ENCODE measurements at places on chromosomes 1 and 21. TPM values are rescaled to one million over a fixed set of nuclear protein-coding genes. Genes with fewer than 3 reads are reported as not detected.

The KRTAP21-2 gene
- not detected for polyA plus RNA-seq

GRCh38 chr1:207857447-207857846 is 53.5 kb downstream of the CD34 start:
- H3K27ac ChIP-seq, result no peak overlapping the region
- H3K36me3 ChIP-seq, result no peaks in the 10 kb centered on the region
- H3K4me3 ChIP-seq, result no peak overlapping the region
- peaks cover 29% of the 10 kb centered on the region for H3K4me1 ChIP-seq
- H3K27me3 ChIP-seq, result no peaks in the 10 kb centered on the region

The MTARC2 gene
- polyA plus RNA-seq, result 95.2 TPM

The SPRR4 gene
- not detected for polyA plus RNA-seq

- peaks cover 19% of the 10 kb centered on the region for H3K4me1 ChIP-seq
- no peaks in the 10 kb centered on the region for H3K27me3 ChIP-seq
- H3K36me3 ChIP-seq, result no peaks in the 10 kb centered on the region
- H3K4me3 ChIP-seq, result no peak overlapping the region
- H3K27ac ChIP-seq, result no peak overlapping the region
Observed at GRCh38 chr1:9455487-9456234, 83.6 kb upstream of the SLC25A33 start.

GRCh38 chr21:45455674-45456583 is 51.0 kb downstream of the COL18A1 start:
- peaks cover 29% of the 10 kb centered on the region for H3K4me1 ChIP-seq
- no peaks in the 10 kb centered on the region for H3K27me3 ChIP-seq
- no peak overlapping the region for H3K4me3 ChIP-seq
- peak overlapping the region; percentile 49 for H3K27ac ChIP-seq

DNA sequence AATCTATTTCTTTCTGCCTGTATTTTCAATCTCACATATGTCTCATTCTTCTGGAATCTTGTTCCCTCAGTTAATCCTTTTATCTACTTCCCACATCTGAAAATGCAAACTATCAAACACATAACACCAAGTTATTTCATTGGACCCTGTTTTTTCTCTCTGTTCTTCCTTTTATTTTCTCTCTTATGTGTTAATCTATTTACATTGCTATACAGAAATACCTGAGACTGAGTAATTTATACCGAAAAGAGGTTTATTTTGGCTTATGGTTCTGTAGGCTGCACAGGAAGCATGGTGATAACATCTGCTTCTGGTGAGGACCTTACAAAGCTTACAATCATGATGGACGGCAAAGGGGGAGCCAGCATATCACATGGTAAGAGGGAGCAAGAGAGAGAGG is 247.6 kb downstream of the TGFB2 start:
- DNase-seq, result no peak
- H3K36me3 ChIP-seq, result no peaks in the 10 kb centered on the region
- no peak overlapping the region for H3K4me3 ChIP-seq
- no peak overlapping the region for H3K27ac ChIP-seq

DNA sequence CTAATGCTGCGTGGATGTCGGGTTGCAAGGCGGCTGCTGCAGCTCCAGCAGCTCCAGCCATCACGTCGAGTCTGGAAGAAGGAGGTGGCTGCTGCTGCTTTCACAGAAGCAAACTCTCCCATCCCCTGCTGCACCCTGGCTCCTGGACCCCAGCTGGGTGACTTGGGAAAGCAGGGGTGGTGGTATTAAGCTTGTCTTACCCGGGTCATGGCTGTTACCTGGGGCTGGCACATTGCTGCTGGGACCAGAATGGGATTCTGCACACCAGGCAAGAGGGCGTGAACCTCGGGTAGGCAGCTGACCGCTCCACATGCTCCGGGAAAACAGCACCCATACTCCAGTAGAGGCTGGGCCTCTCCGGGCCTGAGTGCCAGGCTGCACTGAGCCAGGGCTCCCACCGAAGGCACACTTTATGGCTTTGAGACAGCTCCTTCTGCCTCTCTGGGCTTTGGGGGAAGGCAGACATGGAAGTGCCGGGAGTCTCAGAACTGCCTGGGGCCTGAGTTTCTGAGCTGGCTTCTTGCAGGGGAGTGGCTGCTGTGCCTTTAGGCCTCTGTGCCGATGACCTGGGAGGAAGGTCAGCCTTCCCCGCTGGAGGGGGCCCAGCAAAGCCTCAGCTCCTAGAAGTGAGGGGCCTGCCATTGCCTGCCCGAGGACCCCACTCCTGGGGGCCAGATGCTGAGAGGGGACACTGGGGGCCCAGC is 1.2 kb downstream of the SMIM1 start:
- no peaks in the 10 kb centered on the region for H3K36me3 ChIP-seq
- no peak overlapping the region for H3K27ac ChIP-seq
- H3K4me3 ChIP-seq, result no peak overlapping the region
- peaks cover 12% of the 10 kb centered on the region for H3K4me1 ChIP-seq

DNA sequence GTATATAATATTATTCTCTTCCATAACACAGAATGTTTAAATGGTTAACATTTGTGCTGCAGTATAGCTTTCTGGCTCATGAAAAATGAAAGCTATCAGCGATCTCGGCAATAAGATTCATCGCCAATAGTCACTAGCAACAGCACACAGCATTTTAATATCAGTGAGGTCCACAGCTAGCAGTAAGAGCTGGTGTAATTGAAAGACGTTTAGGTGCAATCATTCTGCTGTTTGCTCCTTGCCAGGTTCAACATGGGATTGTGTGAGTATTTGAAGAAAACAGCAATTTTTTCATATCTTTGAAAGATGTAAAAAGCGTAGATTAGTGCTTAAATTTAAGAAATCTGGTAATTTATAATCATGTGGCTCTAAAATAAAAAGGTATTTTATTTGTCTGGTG is 20.1 kb downstream of the PRKACB start:
- no peak overlapping the region for H3K4me3 ChIP-seq
- H3K4me1 ChIP-seq, result no peaks in the 10 kb centered on the region

The NUAK2 gene
- 15.1 TPM for polyA plus RNA-seq

DNA sequence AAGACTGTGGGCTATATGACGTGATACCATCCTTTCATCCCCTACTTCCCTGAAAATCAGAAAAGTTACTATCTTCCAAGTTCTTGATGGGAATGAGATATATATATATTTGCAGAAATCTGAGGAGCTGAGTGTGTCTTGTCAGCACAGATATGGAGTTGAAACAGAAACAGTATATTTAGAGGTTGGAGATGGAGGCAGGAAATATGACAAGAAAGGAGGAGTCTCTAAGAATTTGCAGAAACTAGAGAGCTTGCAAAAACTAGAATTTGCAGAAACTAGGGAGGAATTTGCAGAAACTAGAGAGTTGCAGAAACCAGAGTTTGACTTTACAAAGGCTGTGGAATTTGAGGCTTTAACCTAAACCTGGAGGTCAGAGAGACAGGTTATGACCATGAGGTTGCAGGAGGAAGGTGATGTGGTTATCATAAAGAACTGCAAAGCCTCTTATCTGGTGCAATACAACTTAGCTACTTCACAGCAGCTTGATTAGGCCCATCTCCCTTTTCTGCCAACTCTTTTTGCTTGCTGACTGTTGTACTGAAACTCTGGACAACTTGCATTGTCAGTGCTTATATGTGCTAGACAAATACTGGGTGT is 22.3 kb downstream of the XCL2 start:
- no peaks in the 10 kb centered on the region for H3K4me1 ChIP-seq
- no peak for DNase-seq
- H3K27me3 ChIP-seq, result no peaks in the 10 kb centered on the region
- H3K27ac ChIP-seq, result no peak overlapping the region

The IER5 gene
- 3.9 TPM for polyA plus RNA-seq

The TMEM82 gene
- 25.4 TPM for polyA plus RNA-seq

All from kidney (tissue), 22 donors.